ENCODE measurements at places on chromosomes 3 and 15. TPM values are rescaled to one million over a fixed set of nuclear protein-coding genes. Genes with fewer than 3 reads are reported as not detected.

SLC6A20 gene
- total RNA-seq = not detected

SV2B gene
- 1.5 TPM for total RNA-seq

ZNF662 gene
- total RNA-seq = 8.9 TPM

TRPM1 gene
- not detected for total RNA-seq

HES1 gene
- 22.8 TPM for total RNA-seq

SRP14 gene
- 206 TPM for total RNA-seq

GCNT3 gene
- total RNA-seq = not detected

MGLL gene
- 54.7 TPM for total RNA-seq

CSTA gene
- 3.7 TPM for total RNA-seq

XCR1 gene
- total RNA-seq = 0.06 TPM

GPR62 gene
- total RNA-seq = 0.46 TPM

ATP10A gene
- total RNA-seq = 3.0 TPM

PODXL2 gene
- total RNA-seq = 2.2 TPM

SKOR1 gene
- 0.17 TPM for total RNA-seq

SMCO1 gene
- total RNA-seq = 12.1 TPM

PLA2G4D gene
- not detected for total RNA-seq

ANKRD63 gene
- 4.4 TPM for total RNA-seq

TADA3 gene
- total RNA-seq = 45.6 TPM

CAMKV gene
- not detected for total RNA-seq

SCG5 gene
- total RNA-seq = 0.37 TPM

MKRN2OS gene
- total RNA-seq = not detected

KIF9 gene
- 8.6 TPM for total RNA-seq

FSTL1 gene
- 439 TPM for total RNA-seq

PLCB2 gene
- 28.9 TPM for total RNA-seq

TUSC7 gene
- not detected for total RNA-seq

NDN gene
- 60.0 TPM for total RNA-seq

CATSPER2 gene
- total RNA-seq = 2.0 TPM

CAMK2N2 gene
- total RNA-seq = not detected

FAM174B gene
- total RNA-seq = 9.5 TPM

PIERCE2 gene
- total RNA-seq = 4.0 TPM

IGDCC3 gene
- not detected for total RNA-seq

ETV5 gene
- 35.1 TPM for total RNA-seq

SLC24A5 gene
- total RNA-seq = not detected

CDCP1 gene
- total RNA-seq = 0.46 TPM

SLC12A1 gene
- total RNA-seq = not detected

MESP1 gene
- 8.0 TPM for total RNA-seq

INO80 gene
- 13.2 TPM for total RNA-seq

ROPN1 gene
- total RNA-seq = 0.36 TPM

CILP gene
- 9.9 TPM for total RNA-seq

KLHDC8B gene
- total RNA-seq = 64.9 TPM

LXN gene
- total RNA-seq = 9.7 TPM

NDUFAF3 gene
- total RNA-seq = 168 TPM

IMPG2 gene
- total RNA-seq = 0.37 TPM

GOLGA6L10 gene
- not detected for total RNA-seq

CDHR4 gene
- not detected for total RNA-seq

ITGB5 gene
- total RNA-seq = 170 TPM

DISP2 gene
- 1.0 TPM for total RNA-seq

ACAD9 gene
- total RNA-seq = 34.7 TPM

SLC35G2 gene
- 5.2 TPM for total RNA-seq

EBLN2 gene
- total RNA-seq = 1.2 TPM
